Mesothelial cell of epicardium (in vitro differentiated cells): ENCODE measurements at places on chromosomes 2 and 18.
A peak's percentile ranks its signal among the peaks of the same experiment; 100 is the strongest.

DNA sequence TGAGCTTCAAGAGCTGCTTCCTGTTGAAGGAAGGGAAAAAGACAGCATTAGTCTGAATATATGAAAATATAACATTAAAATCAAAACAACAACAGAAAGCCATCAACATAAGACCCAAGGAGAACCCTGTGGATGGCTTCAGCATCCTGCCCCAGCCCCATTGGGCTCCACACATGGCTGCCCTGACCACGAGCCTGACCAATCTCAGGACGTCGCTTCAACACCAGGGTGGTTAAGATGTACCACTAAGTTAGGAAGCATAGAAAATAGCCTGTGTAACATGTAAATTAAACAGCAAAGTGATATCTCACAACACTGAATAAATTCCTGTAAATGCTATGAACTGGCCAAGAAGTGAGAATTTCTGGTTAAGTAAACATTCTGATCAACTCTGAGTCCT lies 77.2 kb upstream of the CD226 start:
- H3K36me3 ChIP-seq: peaks cover 25% of the 10 kb centered on the region
- no peak overlapping the region for H3K4me3 ChIP-seq
- no peak for DNase-seq
- H3K27me3 ChIP-seq: no peaks in the 10 kb centered on the region

DNA sequence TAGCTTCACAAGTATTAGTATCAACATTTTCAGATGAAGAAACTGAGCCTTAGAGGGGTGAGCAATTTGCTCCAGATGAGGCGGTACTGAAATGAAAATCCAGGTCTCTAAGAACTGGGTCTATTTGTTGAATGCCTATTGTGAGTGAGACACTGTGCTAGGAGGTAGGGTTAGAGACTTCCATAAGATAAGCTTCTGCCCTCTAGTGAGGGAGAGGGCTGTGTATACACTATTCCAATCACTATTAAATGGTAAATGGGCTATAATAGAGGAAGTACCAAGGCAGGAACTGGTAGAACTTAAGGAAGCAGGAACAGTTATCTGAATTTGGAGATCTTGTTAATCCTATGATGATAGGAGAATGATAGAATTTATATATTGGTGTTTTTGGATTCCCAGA lies 23.6 kb upstream of the GLS start:
- H3K36me3 ChIP-seq: no peaks in the 10 kb centered on the region
- DNase-seq: no peak
- no peak overlapping the region for H3K27ac ChIP-seq
- peaks cover 47% of the 10 kb centered on the region for H3K4me1 ChIP-seq
- H3K27me3 ChIP-seq: no peaks in the 10 kb centered on the region

DNA sequence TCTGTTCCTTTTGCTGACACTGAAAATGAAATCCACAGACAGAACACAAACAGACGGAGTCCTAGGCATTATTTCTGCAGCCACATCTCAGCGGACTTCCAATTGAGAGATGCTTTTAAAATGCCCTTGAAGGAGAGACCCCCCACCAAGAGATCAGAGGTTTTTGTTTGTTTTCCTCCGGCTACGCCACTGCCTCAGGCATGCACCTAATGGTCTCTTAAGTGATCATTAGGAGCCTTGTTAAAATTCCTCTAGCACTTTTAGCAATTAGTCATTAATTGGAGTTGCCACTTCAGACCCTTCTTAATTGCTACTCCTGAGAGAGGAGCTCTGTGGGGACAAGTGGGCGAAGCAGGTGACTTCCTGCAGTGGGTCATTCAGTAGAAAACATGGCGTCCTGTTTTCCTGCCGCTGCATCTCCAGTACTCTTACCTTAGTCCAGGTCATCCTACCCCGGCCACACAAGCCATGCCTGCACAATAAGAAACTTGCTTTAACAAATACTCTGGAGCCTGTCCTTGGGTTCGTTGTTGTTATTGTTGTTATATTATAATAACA lies 257.7 kb upstream of the CHAC2 start:
- H3K4me1 ChIP-seq: no peaks in the 10 kb centered on the region
- no peaks in the 10 kb centered on the region for H3K36me3 ChIP-seq
- H3K27ac ChIP-seq: no peak overlapping the region

- H3K27ac ChIP-seq: peak overlapping the region; percentile 85
- peaks cover 13% of the 10 kb centered on the region for H3K4me1 ChIP-seq
- H3K4me3 ChIP-seq: peak overlapping the region; percentile 95
- DNase-seq: no peak
These were observed 754 bp downstream of the ATG16L1 start for GRCh38 chr2:233252227-233252626.

DNA sequence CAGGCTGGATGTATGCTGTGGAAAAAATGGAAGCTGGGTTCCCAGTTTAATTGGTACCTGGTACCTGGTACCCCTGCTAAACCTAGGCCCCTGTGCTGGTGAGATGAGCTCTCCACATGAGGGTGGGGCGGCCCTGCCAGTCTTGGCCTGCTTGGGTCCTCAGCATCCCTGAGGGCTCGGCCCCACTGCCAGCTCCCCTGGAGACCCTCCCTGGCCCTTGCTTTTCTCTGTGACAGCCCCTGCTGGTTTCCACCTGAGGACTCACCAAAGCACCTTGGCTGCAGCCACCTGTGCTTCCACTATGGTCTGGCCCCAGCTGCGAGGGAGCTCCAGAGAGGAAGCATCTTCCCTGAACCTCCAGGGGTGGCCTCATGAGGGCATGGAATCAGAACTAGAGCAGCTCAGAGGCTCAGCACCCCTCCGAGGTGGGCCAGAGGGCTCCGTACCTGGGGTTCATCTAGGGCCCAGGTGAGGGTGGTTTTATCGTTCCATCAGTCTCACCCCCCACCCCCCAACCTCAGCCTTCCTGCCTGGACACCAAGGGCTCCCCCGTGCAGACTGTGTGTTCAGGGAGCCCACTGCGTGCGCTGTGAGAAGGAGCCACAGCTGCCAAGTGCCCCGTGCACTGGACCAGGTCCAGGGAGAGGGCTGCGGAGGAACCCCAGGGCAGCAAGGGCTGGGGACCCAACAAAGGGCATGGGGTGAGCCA lies 23.7 kb upstream of the HDAC4 start:
- peaks cover 30% of the 10 kb centered on the region for H3K27me3 ChIP-seq
- DNase-seq: no peak
- H3K4me3 ChIP-seq: no peak overlapping the region
- no peak overlapping the region for H3K27ac ChIP-seq

DNA sequence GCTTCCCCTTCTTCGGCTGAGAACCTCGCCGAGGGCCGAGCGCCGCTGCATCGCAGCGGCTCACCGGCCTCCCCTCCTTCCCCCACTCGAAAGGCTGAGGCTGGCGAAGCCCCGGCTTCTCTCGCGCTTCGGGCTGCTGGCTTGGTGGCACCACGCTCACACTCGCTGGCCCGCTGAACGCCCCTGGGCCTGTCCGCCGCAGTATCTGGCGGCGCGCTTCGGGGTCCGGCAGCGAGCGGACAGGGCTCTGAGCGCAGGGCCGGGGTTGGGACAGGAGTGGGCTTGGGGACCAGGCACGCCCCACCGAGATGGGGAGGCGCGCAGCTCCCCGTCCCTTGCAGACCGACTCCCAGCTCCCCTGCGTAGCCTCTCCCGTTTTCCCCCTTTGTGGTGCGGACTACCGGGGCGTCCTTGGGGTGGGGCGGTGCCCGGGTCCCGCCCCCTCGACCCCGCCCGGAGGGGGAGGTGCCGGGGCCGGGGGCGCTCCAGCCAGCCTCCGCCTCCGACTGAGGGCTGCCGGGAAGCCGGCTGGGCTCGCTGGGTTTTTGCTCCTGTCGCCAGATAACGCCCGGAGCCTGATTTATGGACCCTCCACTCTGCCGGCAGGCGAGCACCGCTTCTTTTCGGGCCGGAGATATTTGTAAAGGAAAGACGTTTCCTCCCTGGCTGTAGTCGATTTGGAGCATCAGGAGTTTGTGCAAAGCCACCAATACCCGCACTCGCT lies 3.8 kb downstream of the GBX2 start:
- peak; percentile 64 for DNase-seq
- peak overlapping the region; percentile 60 for H3K4me3 ChIP-seq
- peaks cover 83% of the 10 kb centered on the region for H3K27me3 ChIP-seq
- no peak overlapping the region for H3K27ac ChIP-seq

- peak overlapping the region; percentile 16 for H3K27ac ChIP-seq
- H3K4me3 ChIP-seq: no peak overlapping the region
- peaks cover 57% of the 10 kb centered on the region for H3K36me3 ChIP-seq
- no peak for DNase-seq
- H3K4me1 ChIP-seq: peaks cover 17% of the 10 kb centered on the region
- no peaks in the 10 kb centered on the region for H3K27me3 ChIP-seq
These were observed 177.9 kb downstream of the ANTXR1 start for GRCh38 chr2:69190743-69191404.

GRCh38 chr18:72648079-72648478 lies 103.9 kb upstream of the CBLN2 start:
- H3K4me3 ChIP-seq: no peak overlapping the region
- H3K4me1 ChIP-seq: no peaks in the 10 kb centered on the region
- H3K27me3 ChIP-seq: peaks cover 45% of the 10 kb centered on the region
- H3K36me3 ChIP-seq: no peaks in the 10 kb centered on the region
- H3K27ac ChIP-seq: no peak overlapping the region

GRCh38 chr2:23436346-23437098 lies 51.5 kb downstream of the KLHL29 start:
- peak overlapping the region; percentile 30 for H3K27ac ChIP-seq
- no peaks in the 10 kb centered on the region for H3K27me3 ChIP-seq
- peak; percentile 34 for DNase-seq
- H3K4me3 ChIP-seq: no peak overlapping the region
- H3K4me1 ChIP-seq: peaks cover 24% of the 10 kb centered on the region

GRCh38 chr18:79644666-79645057 lies 34.9 kb upstream of the CTDP1 start:
- no peaks in the 10 kb centered on the region for H3K4me1 ChIP-seq
- no peak overlapping the region for H3K4me3 ChIP-seq
- H3K27ac ChIP-seq: no peak overlapping the region
- no peaks in the 10 kb centered on the region for H3K36me3 ChIP-seq
- peaks cover 8% of the 10 kb centered on the region for H3K27me3 ChIP-seq

DNA sequence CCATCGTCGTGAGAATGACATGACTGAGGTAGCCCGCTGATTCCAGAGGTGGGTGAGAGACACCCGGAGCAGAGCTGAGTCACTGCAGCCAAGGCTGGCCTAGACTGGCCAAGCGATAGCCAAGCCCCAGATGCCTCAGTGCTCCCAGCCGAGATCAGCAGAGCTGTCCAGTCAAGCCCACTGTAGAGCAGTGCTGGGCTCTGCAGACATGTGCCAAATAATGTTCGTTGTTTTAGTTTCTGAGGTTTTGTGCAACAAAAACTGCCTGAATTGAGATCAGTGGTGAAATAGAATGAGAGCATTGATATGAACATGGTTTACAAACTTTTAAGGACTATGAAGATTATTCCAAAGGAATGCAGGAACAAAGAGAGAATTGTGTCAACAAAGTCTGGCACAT lies 42.1 kb downstream of the INSIG2 start:
- no peaks in the 10 kb centered on the region for H3K4me1 ChIP-seq
- H3K4me3 ChIP-seq: no peak overlapping the region
- H3K27me3 ChIP-seq: peaks cover 36% of the 10 kb centered on the region

- no peak for DNase-seq
- peaks cover 43% of the 10 kb centered on the region for H3K4me1 ChIP-seq
- H3K4me3 ChIP-seq: no peak overlapping the region
- H3K27me3 ChIP-seq: peaks cover 22% of the 10 kb centered on the region
- no peaks in the 10 kb centered on the region for H3K36me3 ChIP-seq
These were observed 3.6 kb downstream of the DPP4 start for GRCh38 chr2:162070228-162070936.

- peaks cover 60% of the 10 kb centered on the region for H3K27me3 ChIP-seq
- DNase-seq: no peak
- no peaks in the 10 kb centered on the region for H3K36me3 ChIP-seq
- H3K4me1 ChIP-seq: peaks cover 55% of the 10 kb centered on the region
These were observed 1.0 kb upstream of the GMPPA start for GRCh38 chr2:219497495-219498279.

GRCh38 chr2:70707706-70708105 lies 60.3 kb downstream of the ADD2 start:
- no peak for DNase-seq
- no peaks in the 10 kb centered on the region for H3K27me3 ChIP-seq
- peaks cover 6% of the 10 kb centered on the region for H3K4me1 ChIP-seq
- no peaks in the 10 kb centered on the region for H3K36me3 ChIP-seq

DNA sequence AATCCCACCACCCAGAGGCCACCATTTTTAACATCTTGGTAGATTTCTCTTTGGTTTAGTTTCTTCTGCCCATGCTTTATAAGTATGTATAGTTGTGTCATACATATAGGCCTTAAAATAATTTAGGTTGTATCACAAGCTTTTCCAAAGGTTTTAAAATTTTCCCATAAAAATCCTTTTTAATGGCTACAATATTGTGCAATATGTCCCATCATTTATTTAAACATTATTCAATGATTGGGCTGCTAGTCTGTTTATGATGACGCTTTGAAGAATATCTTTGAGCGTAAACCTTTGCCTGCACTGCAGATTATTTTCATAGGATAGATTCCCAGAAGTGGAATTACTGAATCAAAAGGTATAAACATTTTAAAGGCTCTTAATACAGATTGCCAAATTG lies 217.3 kb downstream of the CLIP4 start:
- peaks cover 17% of the 10 kb centered on the region for H3K27me3 ChIP-seq
- no peak for DNase-seq
- no peak overlapping the region for H3K27ac ChIP-seq
- no peaks in the 10 kb centered on the region for H3K36me3 ChIP-seq

GRCh38 chr2:70087702-70088597 lies 673 bp downstream of the PCBP1 start:
- peak overlapping the region; percentile 99 for H3K27ac ChIP-seq
- no peaks in the 10 kb centered on the region for H3K27me3 ChIP-seq
- peak overlapping the region; percentile 92 for H3K4me3 ChIP-seq
- peaks cover 14% of the 10 kb centered on the region for H3K36me3 ChIP-seq
- peak; percentile 64 for DNase-seq

DNA sequence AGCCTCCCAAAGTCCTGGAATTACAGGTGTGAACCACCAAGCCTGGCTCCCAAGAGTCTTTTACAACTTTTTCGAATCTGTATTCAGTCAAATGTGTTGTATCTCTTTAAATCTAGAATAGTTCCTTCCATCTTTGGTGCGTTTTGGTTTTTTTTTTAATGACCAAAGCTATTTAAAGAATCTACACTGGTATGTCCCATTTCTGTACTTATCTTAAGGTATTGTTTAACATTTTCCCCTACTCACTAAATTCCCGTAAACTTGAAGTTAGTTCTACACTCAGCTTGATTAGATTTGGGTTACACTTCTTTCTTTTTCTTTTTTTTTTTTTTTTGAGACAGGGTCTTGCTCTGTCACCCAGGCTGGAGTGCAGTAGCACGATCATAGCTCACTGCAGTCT lies 63.8 kb downstream of the TMEM237 start:
- no peak for DNase-seq
- H3K27me3 ChIP-seq: no peaks in the 10 kb centered on the region
- peaks cover 6% of the 10 kb centered on the region for H3K4me1 ChIP-seq
- no peaks in the 10 kb centered on the region for H3K36me3 ChIP-seq
- no peak overlapping the region for H3K27ac ChIP-seq
